ENCODE measurements at places on chromosomes 16 and 17.

GRCh38 chr16:2471016-2471652 is at the start of gene NTN3:
NTN3 (plus strand) TSS chr16:2471297; CDS start chr16:2471702, 405 bp downstream.
- peak; percentile 85 for DNase-seq

DNA sequence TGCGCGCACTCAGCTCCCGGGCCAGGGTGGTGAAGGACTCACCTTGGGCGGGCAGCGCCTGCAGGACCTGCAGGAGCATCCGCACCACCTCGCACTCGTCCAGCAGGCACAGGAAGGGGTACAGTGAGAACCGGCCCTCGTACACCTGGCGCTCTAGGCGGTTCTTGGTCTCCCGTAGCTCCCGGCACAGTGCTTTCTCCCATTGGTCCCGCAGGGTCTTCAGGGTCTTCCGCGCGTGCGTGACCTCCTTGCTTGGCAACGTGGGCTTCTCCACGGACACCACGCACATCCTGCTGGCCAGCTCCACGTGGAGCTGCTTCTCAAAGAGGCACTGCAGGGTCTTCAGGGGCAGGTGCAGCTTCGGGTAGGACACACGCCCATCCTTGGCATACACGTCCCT is 74.1 kb upstream of the MED13 start:
- no peak for DNase-seq

- DNase-seq: peak; percentile 80
Observed at GRCh38 chr17:42720996-42721583, 23.8 kb downstream of the EZH1 start.

GRCh38 chr16:86625029-86625428 is 46.7 kb downstream of the FOXL1 start:
- DNase-seq: no peak

DNA sequence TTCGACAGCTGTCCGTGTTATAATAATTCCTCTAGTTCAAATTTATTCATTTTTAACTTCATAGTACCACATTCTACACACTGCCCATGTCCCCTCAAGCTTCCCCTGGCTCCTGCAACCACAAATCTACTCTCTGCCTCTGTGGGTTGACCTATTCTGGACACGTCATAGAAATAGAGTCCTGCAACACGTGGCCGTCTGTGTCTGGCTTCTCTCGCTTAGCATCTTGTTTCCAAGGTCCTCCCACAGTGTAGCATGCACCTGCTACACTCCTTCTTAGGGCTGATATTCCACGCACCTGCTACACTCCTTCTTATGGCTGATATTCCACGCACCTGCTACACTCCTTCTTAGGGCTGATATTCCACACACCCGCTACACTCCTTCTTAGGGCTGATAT is 16.5 kb downstream of the SCGB1C2 start:
- DNase-seq: no peak

GRCh38 chr16:53865494-53865863 is 161.5 kb downstream of the FTO start:
- peak; percentile 23 for DNase-seq

- no peak for DNase-seq
Observed at GRCh38 chr16:78796221-78796866, 696.9 kb downstream of the WWOX start.

DNA sequence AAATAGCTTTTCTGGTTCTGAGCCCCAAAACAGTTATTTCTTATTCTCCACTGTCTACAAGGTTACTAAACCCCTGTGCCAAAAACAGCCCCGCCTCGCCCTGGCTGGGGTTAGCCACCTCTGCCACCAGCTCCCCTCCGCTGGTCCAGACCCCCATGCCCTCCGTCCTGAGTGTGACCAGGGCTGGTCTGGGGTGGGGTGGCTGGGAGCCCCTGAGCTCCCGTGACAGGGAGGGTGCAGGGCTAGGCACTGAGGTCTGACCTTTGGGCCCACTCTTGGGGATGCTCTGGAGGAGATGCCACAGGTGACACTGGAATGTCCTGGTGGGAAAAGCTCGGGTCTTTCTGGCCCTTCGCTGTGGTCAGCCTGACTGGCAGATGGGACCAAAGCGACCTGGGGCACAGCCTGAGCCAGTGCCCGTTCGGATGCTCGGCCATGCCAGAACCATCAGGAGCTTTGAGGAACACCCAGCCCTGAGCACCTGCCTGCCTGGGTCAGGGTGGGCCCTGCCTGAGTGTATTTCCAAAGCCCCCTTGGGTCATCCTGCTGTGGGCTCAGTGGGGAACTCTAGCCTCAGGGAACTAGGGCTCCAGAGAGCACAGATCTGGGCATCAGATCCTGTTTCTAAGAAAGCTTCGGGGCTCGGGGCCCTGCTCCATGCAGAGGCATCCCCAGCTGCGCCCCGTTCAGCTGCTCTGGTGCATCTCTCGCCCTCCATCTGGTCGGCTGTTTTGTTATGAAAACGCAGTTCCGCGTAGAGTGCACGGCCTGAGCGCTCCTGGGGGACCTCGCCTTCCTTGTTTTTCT is 72.1 kb upstream of the GNG13 start:
- no peak for DNase-seq

- no peak for DNase-seq
Observed at GRCh38 chr16:64717871-64718270, 404.0 kb downstream of the CDH11 start.

- no peak for DNase-seq
Observed at GRCh38 chr17:44848961-44849489, 1.3 kb downstream of the HIGD1B start.

DNA sequence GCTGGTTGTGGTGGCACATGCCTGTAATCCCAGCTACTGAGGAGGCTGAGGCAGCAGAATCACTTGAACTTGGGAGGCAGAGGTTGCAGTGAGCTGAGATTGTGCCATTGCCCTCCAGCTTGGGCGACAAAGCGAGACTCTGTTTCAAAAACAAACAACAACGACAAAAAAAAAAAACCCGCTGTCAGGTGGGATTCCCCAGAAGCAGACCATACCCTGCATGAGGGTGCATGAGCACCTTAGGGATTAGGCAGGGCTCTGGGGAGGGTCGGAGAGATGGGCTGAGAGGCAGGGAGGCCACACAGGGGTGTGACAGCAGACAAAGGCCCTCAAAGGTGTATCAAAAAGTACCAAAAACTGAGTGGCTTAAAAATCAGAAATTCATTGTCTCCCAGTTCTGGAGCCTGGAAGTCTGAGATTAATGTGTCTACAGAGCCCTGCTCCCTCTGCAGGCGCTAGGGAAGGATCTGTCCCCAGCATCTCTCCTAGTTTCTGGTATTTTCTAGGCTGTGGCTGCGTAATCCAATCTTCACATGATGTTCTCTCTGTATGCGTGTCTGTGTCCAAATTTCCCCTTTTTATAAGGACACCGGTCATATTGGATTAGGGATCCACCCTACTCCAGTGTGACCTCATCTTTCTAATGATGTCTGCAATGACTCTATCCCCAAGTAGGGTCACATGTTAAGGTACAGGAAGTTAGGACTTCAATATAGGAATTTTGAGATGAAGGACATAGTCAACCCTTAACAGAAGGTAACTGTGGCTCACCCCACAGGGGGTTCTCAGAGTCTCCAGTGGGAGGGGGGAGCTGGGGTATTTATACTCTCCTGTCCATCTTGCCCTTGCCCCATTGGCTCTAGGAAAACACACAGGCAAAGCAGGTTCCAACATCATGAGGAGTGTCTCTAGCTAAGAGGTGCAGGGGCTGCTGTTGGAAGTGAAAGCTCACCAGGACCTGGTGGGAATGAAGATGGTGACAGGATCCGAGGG is 13.6 kb upstream of the TVP23A start:
- DNase-seq: no peak

- no peak for DNase-seq
Observed at GRCh38 chr17:72351884-72352346, 231.1 kb downstream of the SOX9 start.

DNA sequence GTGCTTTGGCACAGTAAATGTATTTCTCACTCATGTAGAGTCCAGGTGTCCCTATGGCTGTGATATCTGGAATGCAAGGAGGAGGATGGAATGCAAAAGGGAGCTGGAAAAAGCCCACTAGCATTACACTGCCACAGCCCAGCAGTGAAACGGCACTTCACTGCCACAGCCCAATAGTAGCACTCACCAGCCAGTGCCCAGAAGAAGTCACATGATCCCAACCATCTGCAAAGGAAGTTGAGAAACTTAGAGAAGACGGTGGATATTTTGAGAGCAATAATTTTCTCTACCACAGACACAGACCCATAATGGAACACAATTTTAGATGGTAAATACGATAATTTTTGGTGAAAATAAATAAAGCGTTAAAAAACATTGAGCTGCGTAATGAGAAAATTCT is 51.8 kb downstream of the C16orf82 start:
- DNase-seq: no peak

GRCh38 chr16:58343562-58343961 is 48.7 kb upstream of the GINS3 start:
- no peak for DNase-seq

DNA sequence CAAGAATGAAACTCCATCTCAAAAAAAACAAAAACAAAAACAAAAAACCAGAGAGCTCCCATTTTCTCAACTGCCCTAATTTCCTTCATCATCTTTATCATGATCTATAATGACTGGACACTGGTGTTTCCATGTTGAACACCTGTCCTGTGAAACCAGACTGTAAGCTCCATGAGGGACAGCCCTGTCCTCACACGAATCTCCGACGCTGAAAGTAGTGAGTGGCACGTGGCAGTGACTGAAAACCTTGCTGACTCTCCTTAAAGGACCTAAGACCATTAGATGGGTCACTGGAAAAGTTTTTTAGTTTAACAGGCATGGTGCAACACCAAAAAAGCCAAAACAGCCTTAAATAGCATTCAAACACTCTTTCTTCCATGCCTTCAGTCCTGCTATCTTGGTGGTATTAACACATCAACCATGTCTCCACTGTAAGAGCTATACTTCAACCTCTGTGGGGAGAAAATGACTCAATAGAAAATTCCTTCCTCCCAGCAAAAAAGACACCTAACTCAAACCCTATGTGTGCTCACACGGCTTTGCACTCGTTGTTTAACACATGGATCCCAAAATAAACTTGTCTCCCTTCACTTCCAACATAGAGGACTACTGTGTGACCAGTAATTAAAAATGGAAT is 8.3 kb downstream of the AXIN2 start:
- no peak for DNase-seq

GRCh38 chr16:10992797-10993196 is 48.4 kb downstream of the CLEC16A start:
- DNase-seq: no peak

GRCh38 chr17:77332981-77333685 is 192.4 kb downstream of the SEC14L1 start:
- DNase-seq: no peak

- no peak for DNase-seq
Observed at GRCh38 chr17:65557349-65558310, 3.8 kb downstream of the AXIN2 start.

DNA sequence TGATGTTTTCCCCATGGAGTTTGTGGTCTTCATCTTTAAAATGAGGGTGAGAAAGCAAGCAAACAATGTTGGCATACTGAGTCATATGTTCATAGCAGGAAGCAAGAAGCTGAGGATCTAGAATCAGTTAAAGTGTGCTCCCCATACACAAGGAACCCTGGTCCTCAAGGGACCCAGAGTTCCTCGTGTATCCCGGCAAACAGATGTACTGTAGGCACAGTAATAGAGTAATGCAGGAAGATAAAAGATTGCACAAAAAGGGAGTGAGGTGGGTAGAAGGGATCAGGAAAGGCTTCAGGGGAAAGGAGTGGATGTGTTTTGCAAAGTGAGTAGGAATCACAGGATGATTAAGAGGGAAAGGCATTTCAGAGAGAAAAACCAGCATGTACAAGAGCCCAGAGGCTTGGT is 412.3 kb upstream of the CDH11 start:
- no peak for DNase-seq

GRCh38 chr17:49123061-49123460 is 9.5 kb upstream of the B4GALNT2 start:
- no peak for DNase-seq

Measured in NCI-H146 (cell line).